ENCODE measurements at places on chromosomes 3 and 15.

DNA sequence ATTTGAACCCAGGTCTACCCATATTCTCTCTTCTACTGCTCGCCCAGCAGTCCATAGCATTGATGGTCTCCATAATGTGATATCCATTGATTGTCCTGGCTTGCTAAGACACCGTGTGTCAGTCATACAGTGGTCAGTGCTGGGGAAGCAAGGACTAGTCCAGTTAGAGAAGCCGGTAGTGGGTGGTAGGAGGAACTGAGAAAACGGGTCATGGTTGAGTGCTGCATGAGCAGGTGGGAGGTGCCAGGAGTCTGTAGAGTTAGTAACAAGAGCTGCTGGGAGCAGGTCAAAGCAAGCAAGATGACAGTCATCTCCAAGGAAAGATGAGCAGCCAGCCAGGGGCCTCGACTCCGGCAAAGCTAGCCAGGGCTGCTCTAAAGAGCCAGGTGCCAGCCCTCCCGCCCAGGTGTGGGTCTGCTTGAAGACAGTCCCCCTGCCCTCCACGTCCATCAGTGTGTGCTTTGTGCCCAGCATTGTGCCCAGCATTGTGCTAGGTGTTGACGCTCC, 29.5 kb upstream of the USP3 start:
- DNase-seq, result peak; percentile 86

DNA sequence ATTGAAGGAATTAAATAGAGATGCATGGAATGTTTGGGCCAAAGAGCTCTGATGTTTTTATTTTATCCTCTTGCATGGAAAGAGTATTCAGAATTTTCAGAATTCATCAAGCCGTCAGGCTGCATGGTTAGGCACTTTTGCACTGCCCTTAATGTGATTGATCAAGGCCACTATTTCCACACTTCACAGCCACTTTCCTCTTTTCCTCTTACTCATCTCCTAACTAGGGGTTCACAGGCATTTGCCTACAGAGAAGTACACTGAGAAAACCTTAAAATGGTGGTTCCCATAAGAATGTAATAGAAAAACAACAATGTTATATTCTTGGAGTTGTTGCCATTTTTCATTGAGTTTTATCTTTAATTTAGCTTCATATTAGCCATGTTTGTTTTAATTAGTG, 10.9 kb downstream of the SLC35A5 start:
- no peak for DNase-seq

DNA sequence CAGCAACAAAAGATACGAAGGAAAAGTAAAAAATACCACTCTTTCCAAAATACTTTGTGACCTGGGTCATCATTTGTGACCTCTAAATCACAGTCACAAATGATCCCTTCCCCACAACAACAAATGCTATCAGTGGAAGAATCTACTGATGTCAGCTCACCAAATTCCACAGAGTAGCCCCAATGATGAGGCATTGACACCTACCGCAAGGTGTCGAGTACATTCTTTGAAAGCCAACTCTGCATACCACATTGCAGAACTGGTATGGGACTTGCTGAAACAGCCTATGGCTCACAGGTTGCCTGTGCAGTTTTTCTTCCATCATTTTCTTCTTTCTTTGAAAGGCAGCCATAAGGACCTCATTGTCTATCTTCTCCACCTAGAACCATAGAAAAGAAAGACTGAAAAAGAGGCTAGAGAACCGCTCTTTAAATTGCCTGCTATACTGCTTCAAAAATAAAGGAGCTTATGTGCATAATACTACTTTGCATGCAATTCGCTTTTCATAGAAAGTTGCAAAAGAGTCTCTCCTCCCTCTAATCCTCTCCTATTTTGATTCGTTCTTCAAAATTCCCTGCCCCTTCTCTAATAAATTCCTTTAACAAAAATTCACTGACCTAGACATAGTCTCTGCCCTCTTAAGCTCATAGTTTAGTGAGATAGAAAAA, 21.4 kb upstream of the KPNA1 start:
- no peak for DNase-seq

DNA sequence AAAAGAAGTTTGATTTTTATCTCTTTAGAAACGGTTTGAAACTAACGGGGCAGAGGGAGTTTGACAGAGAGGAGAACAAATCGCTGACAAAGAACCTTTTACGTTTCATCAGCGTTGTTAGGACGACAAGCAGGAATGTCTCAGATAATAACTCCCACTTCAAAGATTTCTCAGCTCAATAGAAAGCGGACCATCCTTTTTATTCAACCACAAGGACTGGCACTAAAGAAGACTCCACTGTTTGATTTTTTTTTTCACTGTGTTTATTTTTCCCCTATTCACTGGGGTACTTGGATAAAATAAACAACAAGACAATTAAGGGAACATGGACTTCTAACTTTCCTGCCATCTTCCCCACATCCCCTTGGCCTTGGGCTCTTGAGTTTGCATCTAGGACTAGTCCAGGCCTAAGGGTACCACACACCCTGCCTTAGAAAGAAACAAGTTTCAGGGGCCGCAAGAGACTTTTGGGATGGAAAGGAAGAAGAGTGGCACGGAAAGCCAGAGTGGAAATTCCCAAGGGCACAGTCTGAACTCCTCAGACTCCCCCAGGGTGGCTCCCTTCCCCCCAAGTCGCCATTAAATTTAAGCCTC, 19.0 kb downstream of the ZIC4 start:
- DNase-seq, result no peak

GRCh38 chr3:28799084-28799483, 450.5 kb upstream of the AZI2 start:
- no peak for DNase-seq

DNA sequence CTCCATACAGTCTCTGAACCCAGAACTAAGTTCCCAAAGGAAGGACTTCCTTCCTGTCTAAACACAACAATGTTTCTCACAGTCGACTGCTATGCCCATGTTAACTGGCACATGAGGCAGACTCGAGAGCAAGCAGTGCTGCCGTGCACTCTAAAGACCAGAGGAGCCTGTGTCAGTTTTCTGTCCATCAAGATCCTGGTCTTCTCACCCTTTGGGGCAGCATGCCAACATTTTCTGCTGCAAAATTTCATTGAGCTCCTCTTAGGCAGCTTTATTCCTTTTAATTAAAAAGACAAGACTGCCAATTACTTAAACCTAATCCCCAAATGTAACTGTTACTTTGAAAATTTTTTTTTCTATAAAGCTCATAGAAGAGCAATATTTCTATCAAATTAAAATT, 205.1 kb downstream of the GAP43 start:
- DNase-seq, result no peak

DNA sequence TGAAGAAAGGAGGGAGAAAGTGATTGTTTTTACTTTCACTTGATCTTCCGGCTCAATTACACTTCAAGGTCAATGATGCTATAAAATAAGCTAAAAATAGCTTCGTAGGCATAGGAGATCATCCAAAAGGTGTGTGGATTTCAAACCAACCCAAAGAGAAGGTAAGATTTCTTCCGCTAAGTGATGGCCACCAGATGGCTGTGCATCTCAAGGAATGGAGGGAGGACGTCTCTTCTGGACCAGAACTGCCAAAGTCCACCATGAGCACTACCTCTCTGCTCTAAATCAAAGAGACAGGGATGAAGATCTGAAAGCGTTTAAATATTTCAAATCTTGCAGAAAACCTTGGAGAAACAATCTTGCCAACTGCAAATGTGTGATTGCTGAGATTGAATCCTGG, 199.1 kb upstream of the ZPLD1 start:
- DNase-seq, result peak; percentile 10

DNA sequence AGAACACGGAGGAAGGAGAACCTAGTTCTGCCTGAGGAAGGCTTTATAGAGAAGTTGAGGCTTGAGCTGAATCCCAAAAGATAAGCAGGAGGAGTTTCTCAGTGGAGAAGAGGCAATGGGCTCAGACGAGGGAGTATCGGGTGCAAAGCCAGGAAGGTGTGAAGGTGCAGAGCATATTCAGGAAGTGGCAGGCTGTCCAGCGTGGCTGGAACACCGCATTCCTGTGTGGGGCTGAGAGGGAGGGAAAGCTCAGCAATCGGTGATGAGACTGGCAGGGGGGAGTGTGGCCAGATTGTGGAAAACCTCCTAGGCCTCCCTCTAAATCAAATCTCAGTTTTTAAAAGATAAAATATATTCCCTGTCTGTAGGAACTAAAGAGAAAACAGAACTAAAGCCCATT, 63.0 kb downstream of the ARHGAP31 start:
- DNase-seq, result no peak

- DNase-seq, result no peak
Measured at GRCh38 chr3:109116031-109116430, 1.9 kb downstream of the MORC1 start.

DNA sequence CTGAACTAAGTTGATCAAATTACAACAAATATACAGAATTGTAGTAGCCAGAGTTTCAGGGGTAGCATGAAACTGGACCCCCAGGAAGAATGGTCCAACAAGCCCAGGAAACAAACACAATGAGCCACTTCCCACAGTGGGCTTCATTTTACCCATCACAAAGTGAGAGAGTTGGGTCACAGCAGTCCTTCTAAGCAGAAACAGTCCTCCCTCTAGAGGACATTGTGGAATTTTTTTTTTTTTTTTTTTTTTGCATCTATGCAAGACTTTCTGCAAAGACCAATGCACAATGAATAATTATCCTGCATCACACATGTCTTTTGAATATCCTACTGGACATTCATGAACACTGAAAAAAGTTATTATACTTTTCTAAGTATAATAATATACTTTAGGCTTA, 73.8 kb upstream of the ATP13A5 start:
- DNase-seq, result no peak

DNA sequence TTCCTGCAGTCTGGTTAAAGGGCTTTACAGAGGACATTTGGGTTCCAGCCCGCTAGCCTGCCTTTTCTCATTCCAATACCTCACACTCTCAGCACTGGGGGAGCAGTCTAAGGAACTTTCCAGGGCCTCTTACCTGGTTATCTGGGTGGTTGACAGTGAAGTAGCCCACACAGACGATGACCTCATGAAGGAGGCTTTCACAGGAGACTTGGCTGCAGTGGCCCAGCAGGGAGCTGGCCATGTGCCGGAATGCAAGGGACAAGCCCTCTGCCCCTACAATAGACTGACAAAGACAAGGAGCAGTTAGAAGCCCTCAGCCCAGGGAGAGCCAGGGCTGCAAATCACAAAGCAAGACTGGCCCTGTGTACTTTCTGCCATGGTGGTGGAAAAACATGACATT, 39.5 kb downstream of the ISL2 start:
- no peak for DNase-seq

GRCh38 chr15:48493763-48494225, 151.7 kb downstream of the FBN1 start:
- DNase-seq, result no peak

GRCh38 chr3:13745636-13746035, 134.2 kb downstream of the WNT7A start:
- DNase-seq, result no peak

- no peak for DNase-seq
Measured at GRCh38 chr3:180180795-180181194, 144.1 kb upstream of the PEX5L start.

DNA sequence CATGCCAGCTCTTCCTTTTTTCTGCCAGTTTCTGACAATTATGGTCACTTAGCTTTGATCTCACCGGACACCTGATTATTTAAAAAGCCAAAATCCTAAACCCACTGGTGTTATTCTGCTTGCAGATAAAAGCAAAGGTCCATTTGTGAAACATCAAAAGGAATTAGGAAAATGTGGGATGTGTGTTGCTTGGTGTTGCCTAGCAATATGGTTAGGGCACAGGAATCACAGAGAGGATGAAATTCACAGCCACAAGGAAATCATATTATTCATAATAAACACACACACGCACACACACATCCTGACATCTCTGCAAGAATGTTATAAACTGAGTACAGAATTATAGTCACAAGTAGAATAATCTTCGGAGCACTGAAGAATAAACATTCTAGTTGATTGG, 89.3 kb upstream of the BHLHE40 start:
- DNase-seq, result no peak

Measured in A549 (cell line).